Posterior cingulate gyrus (tissue), 11 donors: ENCODE measurements at places on chromosomes 5 and 9.

DNA sequence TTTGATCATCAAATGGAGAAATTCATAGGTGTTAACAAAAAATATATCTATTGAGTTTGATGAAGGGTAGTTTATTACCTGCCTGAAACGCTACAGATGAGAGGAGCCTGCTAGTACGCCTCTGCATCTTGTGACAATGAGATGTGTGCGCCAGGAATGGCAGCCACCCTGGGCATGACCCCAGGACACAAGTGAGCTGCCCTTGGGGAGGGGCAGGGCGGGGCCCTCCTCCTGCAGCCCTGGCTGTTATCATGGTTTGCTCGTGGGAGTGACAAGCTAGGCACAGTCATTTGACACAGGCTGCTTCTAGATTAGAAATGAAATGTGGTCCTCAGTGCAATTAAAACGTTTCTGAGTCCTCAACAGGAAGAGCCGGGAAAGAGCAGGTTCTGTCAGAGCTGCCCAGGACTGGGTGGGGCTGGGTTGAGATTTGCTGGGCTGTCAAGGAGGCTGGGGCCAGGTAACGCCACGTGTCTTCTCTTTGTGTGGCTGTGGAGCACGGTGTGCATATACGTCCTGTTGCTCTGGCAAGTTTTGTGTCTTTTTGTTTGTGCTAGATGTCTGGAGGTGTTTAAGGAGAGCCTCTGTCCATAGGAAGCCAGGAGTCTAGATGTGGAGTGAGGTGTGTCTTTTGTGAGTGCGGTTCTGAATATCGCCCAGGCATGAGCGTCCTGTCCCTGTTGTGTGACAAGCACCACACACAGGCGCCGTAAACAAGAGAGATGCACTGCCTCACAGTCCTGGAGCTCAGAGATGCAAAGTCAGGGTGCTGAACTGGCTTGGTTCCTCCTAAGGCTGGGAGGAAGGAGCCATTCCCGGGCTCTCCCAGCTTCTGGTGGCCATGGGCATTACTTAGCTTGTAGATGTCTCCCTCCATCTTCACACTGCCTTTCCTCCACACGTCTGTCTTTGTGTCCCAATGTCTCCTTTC is 129.0 kb upstream of the IRX4 start:
- DNase-seq, result no peak

- no peak for DNase-seq
These were observed 80.1 kb upstream of the CACNA1B start for GRCh38 chr9:137797206-137798120.

DNA sequence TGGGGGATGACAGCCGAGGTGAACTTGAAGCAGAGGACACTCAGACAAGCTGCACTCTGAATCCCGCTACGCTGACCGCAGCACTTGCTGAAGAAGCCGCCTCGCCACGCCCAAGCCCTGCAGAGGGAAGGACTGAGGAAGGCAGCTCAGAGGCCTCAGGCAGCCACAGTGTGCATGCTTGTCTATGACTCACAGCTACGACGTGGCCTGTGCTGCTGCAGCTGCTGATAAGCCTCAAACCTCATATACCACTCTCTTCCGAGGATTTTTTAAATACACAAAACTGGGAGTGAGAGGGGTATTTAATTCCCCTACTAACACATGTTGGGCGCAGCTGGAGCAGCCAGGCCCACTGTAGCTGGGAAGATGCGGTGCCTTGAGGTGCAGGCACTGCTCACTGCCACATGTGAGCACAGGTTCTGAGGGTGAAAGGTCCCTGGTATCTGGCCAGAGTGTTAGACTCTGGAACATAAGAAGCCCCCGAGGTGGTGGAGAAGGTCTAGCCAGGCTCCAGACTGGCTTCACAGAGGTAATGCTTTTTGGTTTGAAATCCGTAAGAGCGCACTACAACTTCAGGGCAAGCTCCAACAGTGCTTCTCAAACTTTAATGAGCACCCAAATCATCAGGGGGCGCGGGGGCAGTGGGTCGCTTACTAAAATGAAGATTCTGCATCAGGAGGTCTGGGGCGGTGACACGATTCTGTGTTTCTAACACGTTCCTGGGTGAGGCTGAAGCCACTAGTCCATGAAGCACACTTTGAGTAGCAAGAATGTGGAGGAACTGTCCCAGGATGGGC is 196.8 kb downstream of the AUH start:
- DNase-seq, result no peak

GRCh38 chr5:170206958-170207357 is 25.8 kb upstream of the C5orf58 start:
- DNase-seq, result no peak

DNA sequence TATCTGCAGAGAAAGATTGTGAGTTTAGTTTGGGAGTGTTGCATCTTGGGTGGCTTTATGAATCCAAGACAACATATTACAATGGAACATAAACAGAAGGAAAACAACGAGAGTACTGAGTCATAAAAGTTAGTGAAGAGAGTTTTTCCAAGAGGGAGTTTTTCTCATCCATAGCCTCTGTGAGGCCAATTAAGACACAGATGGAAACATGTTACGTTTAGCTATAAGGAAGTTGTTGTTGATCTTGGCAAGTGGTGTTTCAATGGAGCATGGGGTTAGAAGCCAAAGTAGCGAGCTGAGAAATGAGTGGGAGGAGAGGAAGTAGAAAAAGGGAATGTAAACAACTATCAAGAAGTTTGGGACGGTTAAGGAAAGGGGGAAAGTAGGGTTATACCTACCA is 53.3 kb upstream of the SPATA31D4 start:
- no peak for DNase-seq

DNA sequence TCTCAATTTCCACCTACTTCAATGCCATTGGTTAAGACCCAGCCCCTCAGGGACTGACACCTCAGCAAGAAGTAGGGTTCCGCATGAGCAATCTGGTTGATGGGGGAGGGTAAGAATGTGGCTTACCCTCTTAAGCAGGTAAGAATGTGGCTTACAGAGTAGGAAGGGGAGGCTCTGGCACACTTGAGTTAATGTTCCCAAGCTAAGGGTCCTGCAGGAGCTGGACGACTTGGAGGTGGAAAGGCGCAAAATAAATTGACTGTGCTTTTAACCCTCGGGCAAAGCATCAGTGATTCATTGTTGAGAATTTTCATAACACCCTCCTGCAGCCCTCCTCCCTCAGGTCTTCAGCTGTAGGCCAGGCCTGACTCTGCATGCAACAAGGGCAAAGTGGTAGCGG is 24.9 kb upstream of the ADRA1B start:
- DNase-seq, result no peak

DNA sequence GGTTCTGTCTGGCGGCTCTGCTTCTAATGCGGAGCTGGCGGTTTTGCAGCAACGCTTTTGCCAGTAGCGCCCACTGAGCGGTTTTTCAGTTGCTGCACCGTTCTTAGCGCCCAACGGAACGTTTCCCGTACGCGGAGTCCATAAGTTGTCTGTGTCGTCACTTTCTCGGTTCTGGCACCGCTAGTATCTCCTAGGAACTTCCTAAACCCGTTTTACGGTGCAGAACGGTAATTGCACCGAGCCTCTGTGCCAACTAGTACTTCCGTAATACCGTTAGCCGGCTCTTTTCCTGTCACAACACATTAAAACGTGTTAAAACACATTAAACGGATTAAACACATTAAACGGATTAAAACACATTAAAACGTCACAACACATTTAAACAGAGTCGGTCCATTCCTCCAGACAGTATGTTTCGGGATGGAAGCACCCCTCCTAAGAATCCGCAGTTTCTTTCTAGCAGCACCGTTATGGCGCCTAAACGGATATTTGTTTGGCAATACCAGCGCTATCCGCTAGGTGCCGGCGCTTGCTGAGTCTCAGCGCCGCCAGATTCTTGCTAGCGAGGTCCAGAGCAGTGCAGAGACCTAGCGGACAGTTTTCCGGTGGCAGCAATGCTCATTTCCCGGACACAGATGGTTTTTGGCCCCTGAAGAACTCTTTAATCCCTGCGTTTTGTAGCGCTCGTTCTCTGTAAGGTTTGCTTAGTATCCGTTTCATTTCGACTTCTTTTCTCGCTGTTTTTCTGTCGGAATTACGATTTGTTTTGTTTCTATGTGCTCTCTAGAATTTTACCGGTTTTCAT is 45.4 kb downstream of the ANXA2R start:
- DNase-seq, result peak; percentile 48

DNA sequence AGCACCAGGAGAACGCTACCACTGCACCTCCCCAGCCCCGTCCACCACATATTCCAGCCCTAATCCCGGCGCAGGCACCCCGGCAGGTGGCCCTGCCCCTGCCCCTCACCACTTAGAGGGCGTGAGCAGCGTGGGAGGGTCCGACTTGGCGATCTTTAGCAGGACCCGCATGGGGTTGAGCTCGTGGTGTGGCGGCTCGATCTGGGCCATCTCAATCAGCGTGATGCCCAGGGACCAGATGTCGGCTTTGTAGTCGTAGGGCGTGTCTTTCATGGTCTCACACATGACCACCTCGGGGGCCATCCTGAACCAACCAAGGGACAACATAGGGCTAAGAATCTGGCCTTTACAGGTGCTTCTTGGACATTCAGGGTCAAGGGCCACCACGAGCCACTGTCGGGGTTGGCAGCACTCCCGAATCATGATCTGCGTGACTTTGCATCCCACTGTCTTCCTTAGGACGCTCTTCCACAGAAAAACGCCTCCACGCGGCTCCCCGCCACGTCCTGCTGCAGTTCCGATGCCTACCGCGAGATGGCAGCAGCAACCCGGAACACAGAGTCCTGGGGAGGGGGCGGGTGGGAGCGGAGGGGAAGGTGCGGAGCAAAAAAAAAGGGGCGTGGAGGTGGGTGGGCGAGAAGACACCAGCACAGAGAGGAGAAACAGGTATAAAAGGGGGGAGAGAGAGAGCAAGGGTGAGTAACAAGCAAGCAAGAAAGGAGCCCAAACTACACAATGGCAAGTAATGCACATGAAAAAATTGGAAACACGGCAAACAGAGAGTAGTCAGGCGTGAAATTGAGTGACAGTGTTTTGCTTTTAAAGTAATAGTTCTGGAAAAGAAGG is 81.3 kb downstream of the STK10 start:
- DNase-seq, result peak; percentile 75

- DNase-seq, result no peak
These were observed 109.5 kb upstream of the CD180 start for GRCh38 chr5:67305913-67306710.

DNA sequence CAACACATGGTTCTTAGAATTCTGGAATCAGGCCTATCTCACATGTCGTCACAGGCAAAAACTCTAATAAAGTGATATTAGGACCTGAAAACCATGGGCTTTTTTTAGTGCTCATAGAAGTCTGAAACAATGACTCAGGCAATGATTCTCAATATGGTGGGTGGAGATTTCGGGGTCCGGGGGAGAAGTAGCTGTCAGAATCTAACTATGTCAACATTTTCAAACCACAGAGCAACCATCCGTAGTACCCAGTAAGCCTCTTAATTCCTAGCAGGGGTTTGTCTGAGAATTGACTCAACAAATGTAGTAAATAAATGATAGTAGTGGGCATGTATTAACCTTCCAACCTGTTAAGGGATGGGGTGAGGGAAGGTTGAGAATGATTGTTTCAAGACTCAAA is 2.6 kb downstream of the AMACR start:
- no peak for DNase-seq

DNA sequence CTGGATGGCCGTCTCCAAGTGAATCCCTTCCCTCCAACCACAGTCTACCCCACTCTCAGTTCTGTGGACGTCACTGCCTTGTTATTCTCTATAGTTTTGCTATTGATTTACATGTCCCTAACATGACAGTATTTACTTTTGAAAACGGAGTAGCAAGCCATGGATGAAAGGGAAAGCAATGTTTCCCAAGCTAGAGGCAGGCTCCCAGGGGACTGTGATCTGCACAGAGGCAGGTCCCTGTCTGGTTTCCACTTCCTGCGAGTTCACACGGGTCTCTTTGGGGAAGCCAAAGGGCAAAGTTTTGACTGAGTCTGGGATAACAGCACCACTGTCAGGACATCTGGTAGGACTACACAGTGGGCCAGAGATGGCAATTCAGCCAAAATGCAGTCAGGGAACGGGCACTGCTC is 12.7 kb downstream of the C9orf153 start:
- no peak for DNase-seq

- no peak for DNase-seq
These were observed 136.0 kb downstream of the SCAMP1 start for GRCh38 chr5:78496373-78496772.

GRCh38 chr5:132666310-132667123 is 7.3 kb upstream of the IL4 start:
- no peak for DNase-seq

DNA sequence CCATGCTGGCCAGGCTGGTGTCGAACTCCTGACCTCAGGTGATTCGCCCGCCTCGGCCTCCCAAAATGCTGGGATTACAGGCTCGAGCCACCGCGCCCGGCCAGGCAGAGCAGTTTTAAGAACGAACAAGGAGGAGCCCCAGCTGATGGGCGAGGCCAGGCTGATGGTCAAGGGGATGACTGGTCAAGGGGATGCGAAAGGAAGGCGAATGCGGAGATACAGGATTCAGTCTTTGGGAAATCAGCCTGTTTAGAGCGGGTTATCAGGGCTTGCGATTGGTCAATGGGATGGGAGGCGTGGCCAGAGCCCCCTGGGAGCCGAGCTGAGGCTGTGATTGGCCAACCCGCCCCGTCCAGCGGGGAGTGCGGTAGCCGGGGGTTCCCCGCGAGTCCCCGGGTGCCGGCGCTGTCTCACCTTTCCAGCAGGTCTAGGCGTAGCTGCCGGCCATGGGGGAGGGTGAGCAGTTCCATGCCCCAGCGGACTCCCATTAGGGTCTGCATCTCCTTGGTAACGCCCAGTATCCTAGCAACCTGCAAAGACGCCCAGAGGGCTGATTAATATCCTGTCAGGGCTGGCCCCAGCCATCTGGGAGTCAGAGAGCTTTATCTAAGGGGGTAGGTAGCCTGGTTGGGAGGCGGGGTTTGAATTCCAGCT is 7.5 kb upstream of the TOR2A start:
- DNase-seq, result peak; percentile 24

GRCh38 chr5:78593465-78593864 is 55.1 kb downstream of the LHFPL2 start:
- no peak for DNase-seq

DNA sequence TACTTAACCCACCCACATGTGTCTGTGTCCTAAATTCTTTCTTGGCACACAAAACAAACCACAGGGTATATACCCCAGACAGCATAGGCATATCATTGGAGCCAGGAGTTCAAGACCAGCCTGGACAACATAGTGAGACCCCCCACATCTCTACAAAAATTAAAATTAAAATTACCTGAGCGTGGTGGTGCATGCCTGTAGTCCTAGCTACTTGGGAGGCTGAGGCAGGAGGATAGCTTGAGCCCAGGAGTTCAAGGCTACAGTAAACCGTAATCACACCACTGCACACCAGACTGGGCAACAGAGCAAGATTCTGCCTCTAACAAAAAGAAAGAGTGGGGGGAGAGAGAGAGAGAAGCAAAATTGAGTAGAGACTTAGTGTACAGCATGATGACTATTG is 4.6 kb upstream of the AGTPBP1 start:
- no peak for DNase-seq

- DNase-seq, result no peak
These were observed 51.5 kb downstream of the SEMA4D start for GRCh38 chr9:89446261-89446960.

DNA sequence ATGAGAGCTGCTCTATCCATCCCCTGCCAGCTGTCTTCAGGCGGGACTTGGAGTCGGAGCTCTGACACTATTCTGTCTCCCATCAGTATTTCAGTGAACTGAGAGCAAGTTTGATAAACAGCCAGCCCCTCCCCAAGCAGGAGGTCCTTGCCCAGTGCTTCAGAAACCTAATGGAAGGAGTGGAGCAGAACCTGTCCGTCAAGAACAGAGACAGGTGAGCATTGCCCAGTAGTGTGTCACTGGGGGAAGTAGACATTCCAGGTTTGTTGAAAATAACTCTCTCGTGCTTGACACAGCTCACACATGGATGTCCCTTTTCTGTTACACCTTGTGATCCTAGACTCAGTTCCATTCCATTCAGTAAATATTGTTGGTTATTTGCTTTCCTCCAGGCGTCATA is 13.2 kb upstream of the TLX3 start:
- no peak for DNase-seq

GRCh38 chr5:84450617-84451414 is 66.1 kb upstream of the EDIL3 start:
- DNase-seq, result no peak
